COLO829 (cell line): ENCODE measurements at places on chromosomes 1 and 21.

DNA sequence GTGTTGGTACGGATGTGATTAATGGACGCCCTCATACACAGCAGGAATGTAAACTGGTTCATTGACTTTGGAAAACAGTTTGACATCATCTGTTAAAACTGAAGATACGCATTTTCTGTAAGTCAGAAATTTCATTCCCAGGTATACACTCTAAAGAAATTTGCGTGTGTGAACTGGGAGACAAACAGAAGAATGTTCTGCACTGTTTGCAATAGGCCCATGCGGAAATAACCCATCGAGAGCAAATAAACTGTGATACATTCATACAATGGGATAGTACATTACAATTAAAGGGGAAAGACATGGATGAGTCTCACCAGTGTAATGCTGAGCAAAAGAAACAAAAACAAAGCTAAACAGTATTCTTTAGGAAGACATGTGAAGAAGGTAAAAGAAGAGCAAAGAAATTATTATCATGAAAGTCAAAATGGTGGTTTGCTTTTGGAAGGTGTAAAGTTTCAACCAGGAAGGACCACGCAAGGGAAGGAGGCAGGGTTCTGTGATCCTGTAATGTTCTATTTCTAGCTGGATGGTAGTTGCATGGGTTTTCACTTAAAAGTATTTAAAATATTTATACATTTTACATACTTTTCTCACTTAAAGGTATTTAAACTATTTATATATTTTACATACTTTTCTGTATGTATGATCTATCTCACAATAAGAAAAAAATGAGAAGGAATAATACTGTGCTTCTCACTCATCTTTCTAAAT, 30.3 kb downstream of the INTS7 start:
- DNase-seq = no peak

- no peak for DNase-seq
Observed at GRCh38 chr1:180936110-180937011, 23.7 kb downstream of the KIAA1614 start.

DNA sequence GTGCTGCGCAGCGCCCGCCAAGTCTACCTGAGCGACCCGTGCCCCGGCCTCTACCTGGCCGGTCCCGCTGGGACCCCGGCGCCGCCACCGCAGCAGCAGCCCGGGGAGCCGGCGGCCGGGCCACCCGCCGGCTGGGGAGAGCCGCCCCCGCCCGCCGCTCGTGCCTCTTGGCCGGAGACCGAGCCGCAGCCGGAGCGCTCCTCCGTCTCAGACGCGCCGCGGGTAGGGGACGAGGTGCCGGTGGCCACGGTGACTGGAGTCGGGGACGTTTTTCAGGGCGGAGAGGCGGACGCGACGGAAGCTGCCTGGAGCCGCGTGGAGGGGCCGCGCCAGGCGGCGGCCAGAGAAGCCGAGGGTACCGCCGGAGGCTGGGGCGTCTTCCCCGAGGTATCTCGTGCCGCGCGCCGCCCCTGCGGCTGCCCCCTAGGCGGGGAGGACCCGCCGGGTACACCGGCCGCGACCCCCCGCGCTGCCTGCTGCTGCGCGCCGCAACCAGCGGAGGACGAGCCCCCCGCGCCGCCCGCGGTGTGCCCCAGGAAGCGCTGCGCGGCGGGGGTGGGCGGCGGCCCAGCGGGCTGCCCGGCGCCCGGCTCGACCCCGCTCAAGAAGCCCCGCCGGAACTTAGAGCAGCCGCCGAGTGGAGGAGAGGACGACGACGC, 646 bp downstream of the IER5 start:
- no peak for DNase-seq

DNA sequence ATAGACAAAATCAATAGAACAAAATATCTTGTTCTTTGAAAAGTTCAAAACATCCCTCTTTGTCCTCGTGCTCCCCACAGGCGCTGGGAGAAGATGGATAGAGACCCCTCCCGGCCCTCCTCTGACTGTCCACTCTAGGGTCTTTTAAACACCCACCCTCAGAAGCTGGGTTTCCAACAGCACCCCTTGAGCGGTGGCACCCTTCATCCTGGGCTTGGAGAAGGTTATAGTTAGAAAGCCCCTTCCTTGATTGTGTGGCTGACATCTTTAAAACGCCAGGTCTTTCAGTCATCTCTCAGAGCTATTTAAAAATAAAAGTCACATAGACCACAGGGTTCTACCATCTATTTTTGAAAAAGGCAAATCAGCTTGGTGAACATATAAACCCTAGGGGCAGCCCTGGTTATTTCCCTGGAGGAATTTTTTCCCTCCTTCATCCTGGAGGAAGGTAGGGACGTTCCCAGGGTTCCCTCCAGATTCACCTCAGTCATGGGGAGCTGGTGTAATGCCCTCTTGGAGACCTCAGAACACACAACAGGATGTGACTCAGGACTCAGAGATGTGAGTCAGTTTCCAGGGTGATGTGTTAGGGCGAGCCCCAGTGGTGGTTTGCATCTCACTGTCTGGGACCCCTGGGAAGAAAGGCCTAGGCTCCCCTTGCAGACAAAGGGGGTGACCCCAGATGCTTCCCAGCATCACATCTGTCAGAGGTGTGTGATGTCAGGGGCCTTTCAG, 138.5 kb downstream of the CLIC6 start:
- peak; percentile 21 for DNase-seq

- no peak for DNase-seq
Observed at GRCh38 chr1:26181586-26182382, 4.5 kb downstream of the CNKSR1 start.

GRCh38 chr1:23824711-23825075, 536 bp downstream of the HMGCL start:
- peak; percentile 10 for DNase-seq

DNA sequence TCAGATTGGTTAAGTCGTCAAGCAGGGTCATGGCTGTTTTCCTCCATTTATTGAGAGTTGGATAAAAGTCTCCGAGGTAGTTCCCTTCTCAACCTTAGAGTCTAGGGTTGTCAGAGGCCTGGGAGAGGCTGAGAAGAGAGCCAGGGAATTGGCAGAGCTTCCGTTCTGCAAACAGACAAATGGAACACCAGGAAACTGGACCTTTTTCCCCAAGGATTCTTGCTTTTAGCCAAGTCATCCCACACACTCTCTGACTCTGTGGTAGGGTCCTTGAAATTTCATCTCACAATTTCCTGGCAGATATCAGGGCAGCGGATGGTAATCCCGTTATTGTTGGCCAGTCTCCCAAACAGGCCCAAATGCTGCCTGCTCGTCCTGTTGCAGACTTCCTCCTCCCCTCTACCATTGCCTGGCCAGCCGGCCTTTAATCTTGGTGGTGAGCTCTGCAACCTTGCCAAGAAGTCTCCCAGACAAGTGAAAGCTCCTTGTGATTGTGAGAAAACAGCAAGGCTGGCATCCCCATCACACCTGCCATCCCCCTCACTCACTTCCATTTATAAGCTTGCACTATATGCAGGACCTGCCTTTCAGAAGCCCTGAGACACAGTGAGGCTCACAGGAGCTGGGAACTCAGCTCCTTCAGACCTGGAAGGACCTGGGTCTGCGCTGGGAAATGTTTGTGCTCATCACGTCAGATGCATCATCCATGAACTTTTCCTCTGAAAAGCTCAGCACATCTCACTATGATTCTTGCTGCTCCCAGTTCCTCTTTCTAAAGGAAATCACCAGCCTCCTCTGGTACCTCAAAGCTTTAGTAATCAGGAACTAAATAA, 13.7 kb upstream of the SRP9 start:
- no peak for DNase-seq

GRCh38 chr1:36107394-36107793, 17.6 kb downstream of the COL8A2 start:
- no peak for DNase-seq
